Right lobe of liver (tissue), 6 donors: ENCODE measurements at places on chromosomes 13 and 19.
A peak's percentile ranks its signal among the peaks of the same experiment; 100 is the strongest.

DNA sequence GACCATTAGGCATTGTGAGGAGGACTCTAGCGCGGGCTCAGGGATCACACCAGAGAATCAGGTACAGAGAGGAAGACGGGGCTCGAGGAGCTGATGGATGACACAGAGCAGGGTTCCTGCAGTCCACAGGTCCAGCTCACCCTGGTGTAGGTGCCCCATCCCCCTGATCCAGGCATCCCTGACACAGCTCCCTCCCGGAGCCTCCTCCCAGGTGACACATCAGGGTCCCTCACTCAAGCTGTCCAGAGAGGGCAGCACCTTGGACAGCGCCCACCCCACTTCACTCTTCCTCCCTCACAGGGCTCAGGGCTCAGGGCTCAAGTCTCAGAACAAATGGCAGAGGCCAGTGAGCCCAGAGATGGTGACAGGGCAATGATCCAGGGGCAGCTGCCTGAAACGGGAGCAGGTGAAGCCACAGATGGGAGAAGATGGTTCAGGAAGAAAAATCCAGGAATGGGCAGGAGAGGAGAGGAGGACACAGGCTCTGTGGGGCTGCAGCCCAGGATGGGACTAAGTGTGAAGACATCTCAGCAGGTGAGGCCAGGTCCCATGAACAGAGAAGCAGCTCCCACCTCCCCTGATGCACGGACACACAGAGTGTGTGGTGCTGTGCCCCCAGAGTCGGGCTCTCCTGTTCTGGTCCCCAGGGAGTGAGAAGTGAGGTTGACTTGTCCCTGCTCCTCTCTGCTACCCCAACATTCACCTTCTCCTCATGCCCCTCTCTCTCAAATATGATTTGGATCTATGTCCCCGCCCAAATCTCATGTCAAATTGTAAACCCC lies 2.8 kb upstream of the CEACAM5 start:
- no peak for DNase-seq

GRCh38 chr19:38650172-38650775 lies 2.8 kb downstream of the ACTN4 start:
- DNase-seq: no peak

- peak; percentile 51 for DNase-seq
Measured at GRCh38 chr19:37953171-37953917, 46.3 kb downstream of the SIPA1L3 start.

GRCh38 chr13:27408074-27408473 lies 16.3 kb upstream of the GTF3A start:
- no peak for DNase-seq

DNA sequence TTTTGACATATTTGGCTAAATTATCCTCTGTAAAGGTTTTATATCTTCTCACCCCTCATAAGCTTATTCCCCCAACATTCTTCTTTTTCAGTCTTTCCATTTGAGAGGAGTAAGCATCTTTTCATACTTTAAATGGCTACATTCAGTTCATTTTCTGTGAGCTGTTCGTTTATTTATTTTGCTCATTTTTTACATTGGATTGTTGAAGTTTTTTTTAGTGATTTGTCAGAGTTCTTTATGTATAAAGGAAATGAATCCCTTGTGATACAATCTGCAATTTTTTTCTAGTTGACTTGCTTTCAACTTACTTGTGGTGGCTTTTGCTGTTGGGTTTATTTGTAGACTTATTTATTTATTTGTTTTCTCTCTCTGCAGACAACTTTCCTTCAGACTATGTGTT lies 250.3 kb downstream of the DLEU7 start:
- no peak for DNase-seq

DNA sequence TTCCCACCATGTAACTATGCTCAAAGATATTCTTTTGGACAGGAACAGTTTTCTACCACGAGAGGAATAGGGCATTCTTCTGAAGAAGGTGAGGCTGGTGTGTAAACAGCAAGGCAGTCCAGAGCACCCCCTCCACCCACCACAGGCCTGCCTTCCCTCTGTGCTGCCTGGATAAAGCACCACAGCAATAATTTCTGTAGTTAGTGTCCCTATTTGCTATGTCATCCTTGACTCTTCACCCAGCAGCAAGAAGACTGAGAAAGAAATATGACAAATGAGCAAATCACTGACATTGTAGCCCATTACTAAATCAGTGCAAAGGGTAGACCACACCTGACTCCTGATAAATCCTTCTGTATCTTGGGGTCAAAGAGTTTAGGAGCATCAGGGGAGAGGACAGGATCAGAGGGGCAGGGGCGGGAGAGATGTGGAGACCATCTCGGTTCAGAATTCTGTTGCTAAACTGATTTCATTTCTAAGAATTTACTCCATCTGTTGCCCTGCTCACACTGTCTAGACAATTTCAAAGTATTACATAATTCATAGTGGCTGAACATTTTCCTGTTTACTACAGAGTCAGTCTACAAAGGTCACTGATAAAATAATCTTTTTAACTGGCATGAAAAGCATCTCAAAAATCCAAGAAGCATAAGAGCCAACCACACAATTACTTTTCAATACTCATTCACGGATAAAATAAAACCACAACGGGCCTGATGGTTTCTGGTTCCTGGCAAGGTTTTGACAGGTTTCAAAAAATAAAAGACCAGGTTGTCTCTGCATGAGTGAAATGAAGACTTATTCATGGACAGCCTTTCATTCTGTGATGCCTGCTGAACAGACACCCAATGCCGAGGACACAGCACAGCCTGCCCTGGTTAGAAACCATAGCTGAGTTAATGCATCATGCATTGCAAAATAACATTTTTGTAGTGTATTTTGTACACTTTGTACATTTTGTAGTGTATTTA lies 88.4 kb upstream of the IRS2 start:
- no peak for DNase-seq

DNA sequence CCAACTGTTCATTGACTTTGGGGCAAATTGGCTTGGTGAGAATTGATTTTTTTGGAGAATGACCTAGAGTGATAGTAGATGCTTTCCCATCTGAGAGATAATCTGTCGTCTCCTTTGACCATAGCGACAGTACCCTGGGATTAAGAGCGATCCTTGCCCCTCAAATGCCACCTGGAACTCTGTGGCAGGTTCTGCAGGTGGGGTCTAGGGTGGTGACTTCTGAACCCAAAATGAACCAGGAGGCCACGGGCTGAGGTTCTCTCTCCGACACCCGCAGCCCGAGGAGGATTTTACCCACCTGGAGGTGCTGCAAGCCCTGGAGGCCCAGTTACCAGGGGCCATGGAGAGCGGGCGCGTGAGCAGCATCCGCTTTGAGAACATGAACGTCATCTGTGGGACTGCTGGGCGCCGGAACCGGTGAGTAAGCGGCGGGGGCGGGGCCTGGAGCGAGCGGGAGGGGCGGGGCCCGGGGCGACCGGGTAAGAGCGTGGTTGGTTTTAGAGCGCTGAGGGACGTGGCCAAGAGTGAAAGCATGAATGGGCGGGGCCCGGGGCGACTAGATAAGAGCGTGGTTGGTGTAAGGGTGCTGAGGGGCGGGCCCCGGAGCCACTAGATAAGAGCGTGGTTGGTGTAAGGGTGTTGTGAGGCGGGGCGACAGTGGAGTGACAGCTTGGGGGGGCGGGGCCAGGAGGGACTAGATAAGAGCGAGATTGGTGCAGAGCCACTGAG lies 8.6 kb downstream of the C19orf81 start:
- DNase-seq: no peak

DNA sequence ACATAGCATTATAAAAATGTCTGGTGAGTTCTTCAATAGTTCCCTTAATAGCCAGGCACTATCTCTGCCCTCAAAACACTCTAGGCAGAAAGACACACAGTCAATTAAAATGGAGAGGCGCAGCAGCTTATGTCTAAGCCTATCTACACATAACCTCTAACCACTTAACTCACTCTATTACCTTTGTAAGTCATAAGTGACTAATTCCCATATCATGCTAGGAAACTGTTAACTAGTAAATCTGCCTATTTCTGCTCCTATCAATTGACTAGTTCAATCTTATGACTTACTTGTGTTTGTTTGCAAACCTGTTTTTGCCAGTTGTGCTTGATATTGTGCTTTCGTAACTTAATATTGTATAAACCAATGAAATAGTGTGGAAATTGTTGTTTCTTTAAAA lies 3.2 kb downstream of the CCDC122 start:
- DNase-seq: no peak

DNA sequence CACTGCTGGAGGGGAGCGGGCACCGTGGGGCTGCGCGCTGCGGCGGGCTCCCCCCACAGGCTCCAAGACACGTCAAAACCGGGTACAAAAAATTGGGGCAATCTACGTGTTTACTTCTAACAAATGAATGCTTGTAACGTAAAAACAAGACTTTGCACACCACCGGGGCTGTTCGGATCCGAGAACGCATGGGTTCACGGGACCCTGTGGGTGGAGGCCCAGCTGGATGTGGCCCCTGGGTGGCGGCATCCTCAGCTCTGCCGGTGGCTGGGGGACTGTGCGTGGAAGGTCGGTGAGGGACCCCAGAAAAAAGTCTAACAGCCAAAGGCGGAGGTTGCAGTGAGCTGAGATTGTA lies 10.3 kb upstream of the SLC7A10 start:
- no peak for DNase-seq

DNA sequence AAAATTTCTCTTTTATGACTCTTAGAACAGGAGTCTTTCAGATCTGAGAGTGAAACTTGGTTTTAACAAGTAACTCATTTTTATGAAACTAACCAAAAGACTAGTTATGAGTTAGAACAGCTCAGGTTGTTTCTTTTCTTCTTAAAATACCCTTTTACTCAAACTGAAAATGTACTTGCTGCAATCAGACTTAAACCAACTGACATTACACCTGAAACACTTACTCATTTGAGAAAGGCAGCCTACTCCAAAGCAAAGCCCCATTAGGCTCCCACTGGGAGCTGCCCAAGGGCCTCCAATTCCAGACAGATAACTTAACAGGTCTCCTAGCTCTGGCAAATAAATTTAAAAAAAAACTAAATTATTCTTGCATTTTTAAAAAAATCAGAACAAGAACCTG lies 3.6 kb downstream of the FOXO1 start:
- no peak for DNase-seq

DNA sequence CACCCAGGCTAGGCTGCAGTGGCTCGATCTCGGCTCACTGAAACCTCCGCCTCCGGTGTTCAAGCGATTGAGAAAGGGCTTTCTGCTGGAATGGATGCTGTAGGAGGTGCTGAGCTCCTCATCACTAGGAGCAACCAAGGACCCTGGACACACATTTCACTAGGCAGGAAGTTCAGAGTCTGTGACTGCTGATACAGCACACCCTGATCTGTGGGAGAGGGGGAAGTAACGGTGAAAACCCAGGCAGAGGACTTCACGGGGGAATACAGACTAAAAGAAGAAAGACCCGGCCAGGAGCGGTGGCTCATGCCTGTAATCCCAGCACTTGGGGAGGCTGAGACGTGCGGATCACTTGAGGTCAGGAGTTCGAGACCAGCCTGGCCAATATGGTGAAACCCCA lies 11.9 kb upstream of the NOTCH3 start:
- DNase-seq: no peak

- peak; percentile 45 for DNase-seq
Measured at GRCh38 chr19:35349614-35350521, 2.2 kb downstream of the FFAR1 start.

- no peak for DNase-seq
Measured at GRCh38 chr13:110272227-110272626, 34.7 kb downstream of the COL4A1 start.

- DNase-seq: peak; percentile 19
Measured at GRCh38 chr19:1312767-1313694, 27.4 kb downstream of the EFNA2 start.

DNA sequence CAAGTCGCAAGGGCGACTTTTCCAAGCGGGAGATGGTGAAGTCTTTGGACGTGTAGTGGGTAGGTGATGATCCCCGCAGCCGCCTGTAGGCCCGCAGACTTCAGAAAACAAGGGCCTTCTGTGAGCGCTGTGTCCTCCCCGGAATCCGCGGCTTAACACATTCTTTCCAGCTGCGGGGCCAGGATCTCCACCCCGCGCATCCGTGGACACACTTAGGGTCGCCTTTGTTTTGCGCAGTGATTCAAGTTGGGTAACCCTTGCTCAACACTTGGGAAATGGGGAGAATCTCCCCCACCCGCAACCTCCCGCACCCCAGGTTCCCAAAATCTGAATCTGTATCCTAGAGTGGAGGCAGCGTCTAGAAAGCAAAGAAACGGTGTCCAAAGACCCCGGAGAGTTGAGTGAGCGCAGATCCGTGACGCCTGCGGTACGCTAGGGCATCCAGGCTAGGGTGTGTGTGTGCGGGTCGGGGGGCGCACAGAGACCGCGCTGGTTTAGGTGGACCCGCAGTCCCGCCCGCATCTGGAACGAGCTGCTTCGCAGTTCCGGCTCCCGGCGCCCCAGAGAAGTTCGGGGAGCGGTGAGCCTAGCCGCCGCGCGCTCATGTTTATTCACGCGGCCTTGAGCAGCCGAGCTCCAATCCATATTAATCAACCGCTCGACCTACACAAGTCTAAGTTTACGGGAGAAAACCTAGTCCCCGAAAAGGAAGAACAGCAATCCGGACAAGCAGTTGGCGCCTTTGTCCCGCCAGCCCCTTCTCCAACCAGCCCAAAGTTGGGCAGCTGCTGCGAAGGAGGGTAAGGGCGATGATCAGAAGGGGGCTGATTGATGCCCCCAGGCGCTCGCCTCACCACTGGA lies 9.9 kb downstream of the SOX21 start:
- DNase-seq: no peak
